ENCODE measurements at places on chromosomes 13 and 19.
A peak's percentile ranks its signal among the peaks of the same experiment; 100 is the strongest.

DNA sequence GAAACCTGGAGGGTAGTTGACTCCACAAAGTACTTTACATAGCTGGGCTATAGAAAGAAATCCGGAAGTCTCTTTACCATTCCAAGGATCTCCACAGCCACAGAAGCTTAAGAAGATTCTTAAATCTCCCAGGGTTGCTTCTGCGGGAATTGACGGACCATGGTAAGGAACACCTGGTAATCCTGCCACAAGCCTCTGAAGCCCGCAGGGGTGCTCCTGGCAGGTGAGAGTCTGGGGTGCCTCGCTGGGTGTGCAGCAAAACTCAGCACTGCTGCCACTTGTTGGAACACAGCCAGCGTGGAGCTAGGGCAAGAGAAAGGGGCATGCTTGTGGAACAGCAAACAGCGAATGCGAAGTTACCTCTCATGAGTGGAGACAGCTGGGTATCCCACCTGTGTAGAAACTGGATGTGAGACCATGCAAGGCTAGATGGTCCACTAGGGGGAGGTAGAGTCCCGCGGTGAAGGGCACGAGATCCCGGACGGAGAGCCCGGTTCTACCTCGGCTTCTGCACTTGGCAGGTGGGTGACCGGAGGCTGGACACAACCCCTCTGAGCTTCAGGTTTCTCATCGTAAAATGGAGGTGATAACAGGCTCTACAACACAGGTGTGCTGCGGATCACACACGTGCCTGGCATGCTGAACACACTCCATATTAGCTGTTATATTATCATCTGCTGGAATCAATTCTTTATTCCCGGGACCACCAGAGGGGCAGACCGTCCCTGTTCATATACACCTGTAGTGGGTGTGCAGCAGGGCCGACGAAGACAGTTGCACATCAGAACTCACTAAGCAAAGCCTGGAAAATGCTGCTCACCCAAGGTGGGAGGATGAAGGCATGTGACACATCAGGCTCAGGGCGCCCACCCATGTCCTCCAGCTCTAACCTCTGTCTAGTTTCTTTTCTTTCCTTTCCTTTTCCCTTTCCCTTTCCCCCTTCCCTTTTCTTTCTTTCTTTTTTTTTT, 24.1 kb upstream of the UBAC2 start:
- peak; percentile 82 for DNase-seq

GRCh38 chr13:106077017-106077416, 458.4 kb downstream of the EFNB2 start:
- no peak for DNase-seq

DNA sequence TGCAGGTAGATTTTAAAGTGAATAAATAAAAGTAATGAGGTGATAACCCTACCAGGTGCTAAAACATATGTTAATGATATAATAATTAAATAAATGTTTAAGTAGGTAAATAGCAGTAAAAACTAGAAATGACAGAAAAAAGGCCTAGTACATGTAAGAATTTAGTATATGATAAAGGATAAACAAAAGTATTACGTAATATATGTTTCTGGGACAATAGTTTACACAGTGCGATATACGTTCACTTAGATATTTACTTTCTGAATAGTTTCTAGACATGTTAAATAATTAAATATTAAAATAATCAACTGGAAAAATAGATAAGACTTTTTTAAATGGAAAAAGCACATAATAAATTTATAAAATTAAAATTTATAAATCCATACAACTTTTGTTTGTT, 340.9 kb downstream of the LIG4 start:
- DNase-seq, result no peak

- no peak for DNase-seq
These were observed 207.8 kb downstream of the RFC3 start for GRCh38 chr13:34025746-34026145.

- no peak for DNase-seq
These were observed 338 bp upstream of the UBE2M start for GRCh38 chr19:58558623-58559274.

DNA sequence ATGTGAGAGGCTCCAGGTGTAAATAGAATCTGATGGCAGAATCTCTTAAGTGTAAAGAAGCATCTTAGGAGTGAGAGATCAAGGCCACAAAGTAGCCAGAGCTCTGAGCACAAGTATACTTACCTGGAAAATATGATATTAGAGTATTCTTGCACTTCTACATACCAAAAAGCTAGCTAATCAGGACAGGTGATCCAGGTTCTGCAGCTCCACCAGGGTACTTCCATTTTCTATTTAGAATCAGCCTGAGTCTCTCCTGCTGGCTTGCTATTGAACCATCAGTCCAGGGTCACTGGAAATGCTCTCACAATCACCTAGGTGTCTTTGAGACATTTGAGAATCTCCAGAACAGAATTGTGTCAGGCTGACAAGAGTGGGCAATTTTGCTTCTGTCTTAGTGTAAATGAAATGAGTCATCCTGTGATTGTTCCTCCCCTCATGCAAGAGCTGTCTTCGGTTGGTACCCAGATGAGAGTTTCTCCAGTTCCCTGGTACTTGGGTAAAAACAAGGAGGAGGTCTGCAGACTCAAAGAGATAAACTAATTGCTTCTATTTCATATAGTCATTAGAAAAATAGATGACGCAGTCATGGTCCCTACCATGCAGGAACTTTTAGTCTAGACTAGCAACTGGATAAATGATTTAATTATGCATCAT, 14.6 kb downstream of the ZNF254 start:
- no peak for DNase-seq

GRCh38 chr13:77398825-77399620, 72.1 kb upstream of the MYCBP2 start:
- no peak for DNase-seq

GRCh38 chr19:8459520-8460270, 14.9 kb downstream of the HNRNPM start:
- no peak for DNase-seq

GRCh38 chr19:13622766-13623715, 116.8 kb upstream of the CACNA1A start:
- peak; percentile 55 for DNase-seq

GRCh38 chr13:30431269-30431940, 9.1 kb downstream of the UBE2L5 start:
- no peak for DNase-seq

- DNase-seq, result no peak
These were observed 273.7 kb downstream of the DIAPH3 start for GRCh38 chr13:59890054-59890453.

- no peak for DNase-seq
These were observed 637.0 kb upstream of the SLC10A2 start for GRCh38 chr13:103703246-103703645.

DNA sequence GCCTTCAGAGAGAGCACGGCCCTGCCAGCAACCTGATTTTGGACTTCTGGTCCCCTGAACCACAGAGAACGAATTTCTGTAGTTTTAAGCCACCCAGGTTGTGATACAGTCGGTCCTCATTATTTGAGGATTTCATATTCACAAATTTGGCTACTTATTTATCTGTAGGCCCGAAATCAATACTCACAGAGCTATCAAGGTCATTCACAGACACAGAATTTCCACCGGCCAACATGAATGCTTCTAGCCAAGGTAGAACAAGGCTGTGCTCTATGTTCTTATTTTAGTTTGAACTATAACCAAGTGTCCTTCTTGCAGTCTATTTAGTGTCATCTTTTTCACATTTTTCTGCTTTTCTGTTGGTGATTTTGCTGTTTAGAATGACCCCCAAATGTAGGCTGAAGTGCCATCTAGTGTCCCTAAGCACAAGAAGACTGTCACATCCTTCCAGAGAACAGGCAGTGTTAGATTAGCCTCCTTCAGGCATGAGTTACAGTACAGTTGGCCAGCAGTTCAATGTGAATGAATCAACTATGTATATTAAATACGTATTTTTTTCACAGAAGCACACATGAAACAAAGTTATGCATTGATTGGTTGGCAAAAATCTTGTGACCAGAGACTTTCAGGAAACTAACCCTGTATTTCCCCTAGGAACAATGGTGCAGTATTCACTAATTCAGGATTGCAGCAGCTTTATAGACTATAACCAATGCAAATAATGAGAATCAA, 63.5 kb downstream of the C13orf42 start:
- no peak for DNase-seq

DNA sequence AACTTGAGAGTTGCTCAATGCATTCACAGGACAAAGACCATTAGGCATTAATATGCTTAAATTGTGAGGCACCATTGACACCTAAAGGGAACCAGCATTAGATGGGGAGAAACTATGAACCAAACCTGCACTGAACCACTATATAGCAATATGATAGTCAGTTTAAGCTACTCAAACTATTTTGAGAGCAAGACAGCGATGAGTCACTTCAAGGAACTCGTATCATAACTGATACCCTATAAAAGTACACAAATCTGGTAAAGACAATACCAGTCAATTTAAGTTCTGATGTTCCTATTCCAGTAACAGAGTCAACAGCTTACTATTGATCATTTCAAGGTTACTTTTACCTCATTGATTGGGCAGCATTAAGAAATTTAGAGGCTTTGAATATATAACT, 151.3 kb upstream of the ATXN8OS start:
- no peak for DNase-seq

GRCh38 chr19:13007292-13008045, 12.2 kb downstream of the NFIX start:
- no peak for DNase-seq

DNA sequence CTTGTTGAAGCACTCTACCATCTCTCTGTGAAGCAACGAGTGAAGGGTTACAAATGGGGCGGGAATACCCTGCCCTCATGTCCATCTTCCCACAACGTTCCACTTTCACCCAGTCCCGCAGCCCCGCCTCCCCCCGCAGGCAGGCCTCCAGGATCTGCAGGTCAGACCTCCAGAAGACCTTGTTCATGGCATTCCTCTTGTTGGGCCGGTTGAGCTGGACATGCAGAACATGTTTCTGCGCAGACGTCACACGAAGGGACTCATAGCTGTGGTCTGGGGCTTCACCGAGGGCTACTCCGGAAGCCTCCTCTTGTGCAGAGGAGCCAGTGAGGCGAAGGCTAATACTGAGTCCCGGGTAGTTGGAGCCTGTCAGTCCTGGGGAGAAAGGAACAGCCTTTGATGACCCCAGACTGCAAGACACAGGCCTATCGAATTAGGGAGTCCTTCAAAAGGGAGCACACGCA, 420 bp downstream of the ECH1 start:
- no peak for DNase-seq

- DNase-seq, result no peak
These were observed 130.2 kb upstream of the MCF2L start for GRCh38 chr13:112838842-112839117.

DNA sequence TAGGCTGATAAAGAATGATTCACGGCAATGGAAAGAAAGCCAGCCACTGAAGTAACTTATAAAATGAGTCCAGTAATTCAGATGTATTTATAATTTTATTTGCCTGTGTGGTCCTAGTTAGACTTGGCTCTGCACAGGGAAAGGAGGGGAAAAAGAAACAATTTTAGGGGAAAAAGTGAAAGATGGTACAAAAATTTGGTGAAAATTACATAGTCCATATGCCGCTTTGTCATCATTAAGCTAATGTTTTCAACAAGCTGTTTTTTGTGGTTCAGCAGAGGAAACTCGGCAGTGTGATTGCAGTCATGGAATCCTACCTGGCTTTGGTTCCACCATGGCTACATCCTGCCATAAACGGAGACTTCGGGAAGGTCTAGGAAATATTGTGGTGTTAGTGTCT, 301.9 kb downstream of the ATP8A2 start:
- no peak for DNase-seq

- DNase-seq, result peak; percentile 77
These were observed 67.3 kb downstream of the ATP11A start for GRCh38 chr13:112756967-112757758.

- no peak for DNase-seq
These were observed 44.1 kb upstream of the ZNF780A start for GRCh38 chr19:40134866-40135265.

DNA sequence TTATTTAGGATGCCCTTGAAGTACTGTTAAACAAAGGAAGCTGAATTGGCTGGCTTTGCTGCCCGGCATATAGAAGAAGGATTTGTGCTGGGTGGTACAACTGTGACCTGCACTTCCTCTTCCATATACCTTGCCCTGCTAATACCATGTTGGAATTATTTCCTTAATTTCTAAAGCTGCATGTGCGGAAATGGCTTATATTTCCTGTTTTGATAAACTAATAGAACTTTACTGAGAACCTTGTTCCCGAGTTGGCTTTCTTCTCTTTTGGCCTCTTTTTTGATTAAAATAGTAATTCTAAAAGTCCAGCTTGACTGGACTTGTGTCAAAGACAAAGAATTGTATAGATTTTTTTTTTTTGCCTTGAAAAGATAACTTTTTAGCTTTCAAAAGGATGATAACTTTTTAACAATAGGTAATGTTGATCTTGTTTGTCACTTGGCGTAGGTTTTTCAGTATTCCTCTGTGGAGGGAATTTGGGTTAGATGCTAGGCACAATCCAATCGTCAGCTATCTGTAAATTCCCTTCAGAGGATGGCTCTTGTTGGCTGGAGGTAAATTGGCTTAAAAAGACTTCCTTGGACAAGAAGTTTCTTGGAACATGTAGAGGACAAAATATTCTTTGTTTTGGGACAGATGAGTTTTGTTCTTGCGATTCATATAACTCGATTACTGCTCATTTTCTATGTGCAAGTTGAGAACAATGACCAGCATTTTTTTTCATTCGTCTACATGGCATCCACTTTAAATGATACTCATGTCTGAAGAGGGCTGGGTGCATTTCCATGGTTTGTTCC, 41.4 kb downstream of the COL4A2 start:
- DNase-seq, result no peak

DNA sequence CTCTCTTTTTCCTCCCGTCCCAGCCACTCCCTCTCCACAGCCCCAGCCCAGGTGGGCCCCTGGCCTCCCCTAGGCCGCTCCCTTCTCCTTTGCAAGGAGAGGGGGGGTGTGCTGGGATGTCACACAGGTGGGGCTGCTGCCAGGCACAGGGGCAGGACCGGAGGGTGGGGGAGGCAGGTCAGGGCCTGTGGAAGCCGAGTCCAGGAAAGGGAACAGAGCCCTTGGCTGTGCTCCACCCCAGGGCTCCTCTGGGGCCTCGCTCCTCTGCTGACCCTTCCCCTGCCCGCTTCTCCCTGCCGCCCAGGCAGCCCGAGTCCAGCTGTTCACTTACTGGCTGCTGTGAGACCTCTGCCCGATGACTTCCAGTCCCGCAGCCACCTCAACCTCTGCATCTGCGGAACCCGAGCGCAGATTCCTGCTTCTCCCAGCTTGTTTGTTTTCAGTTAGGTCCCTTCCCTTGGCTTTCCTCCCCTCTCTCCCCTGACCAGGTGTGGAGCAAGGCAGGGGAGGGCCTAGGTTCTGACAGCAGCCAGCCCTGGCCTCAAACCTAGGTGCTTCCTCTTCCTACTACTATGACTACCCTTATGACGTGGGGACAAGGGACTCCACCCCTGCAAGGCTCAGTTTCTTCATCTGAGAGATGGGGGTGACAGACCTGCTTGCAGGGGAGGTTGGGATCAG, 850 bp upstream of the KLK11 start:
- no peak for DNase-seq

- no peak for DNase-seq
These were observed 1.9 kb downstream of the SLITRK6 start for GRCh38 chr13:85797311-85797710.

GRCh38 chr13:51122868-51123566, 11.9 kb upstream of the C13orf42 start:
- DNase-seq, result no peak

GRCh38 chr19:19406878-19407632, 1.6 kb downstream of the GATAD2A start:
- no peak for DNase-seq

- DNase-seq, result no peak
These were observed 1434.7 kb downstream of the SLITRK1 start for GRCh38 chr13:82447416-82448077.

- no peak for DNase-seq
These were observed 620.0 kb upstream of the ATXN8OS start for GRCh38 chr13:69487576-69487975.

Measured in NCI-H1092 (cell line).